Umbilical cord (tissue), 2 donors: ENCODE measurements at places on chromosomes 16 and 17. TPM values are rescaled to one million over a fixed set of nuclear protein-coding genes. Genes with fewer than 3 reads are reported as not detected.
A peak's percentile ranks its signal among the peaks of the same experiment; 100 is the strongest.

- peak; percentile 71 for DNase-seq
These were observed 2.2 kb downstream of the SLC12A3 start for GRCh38 chr16:56866955-56867830.

- no peak for DNase-seq
These were observed 304.3 kb upstream of the XYLT1 start for GRCh38 chr16:17775061-17775460.

DNA sequence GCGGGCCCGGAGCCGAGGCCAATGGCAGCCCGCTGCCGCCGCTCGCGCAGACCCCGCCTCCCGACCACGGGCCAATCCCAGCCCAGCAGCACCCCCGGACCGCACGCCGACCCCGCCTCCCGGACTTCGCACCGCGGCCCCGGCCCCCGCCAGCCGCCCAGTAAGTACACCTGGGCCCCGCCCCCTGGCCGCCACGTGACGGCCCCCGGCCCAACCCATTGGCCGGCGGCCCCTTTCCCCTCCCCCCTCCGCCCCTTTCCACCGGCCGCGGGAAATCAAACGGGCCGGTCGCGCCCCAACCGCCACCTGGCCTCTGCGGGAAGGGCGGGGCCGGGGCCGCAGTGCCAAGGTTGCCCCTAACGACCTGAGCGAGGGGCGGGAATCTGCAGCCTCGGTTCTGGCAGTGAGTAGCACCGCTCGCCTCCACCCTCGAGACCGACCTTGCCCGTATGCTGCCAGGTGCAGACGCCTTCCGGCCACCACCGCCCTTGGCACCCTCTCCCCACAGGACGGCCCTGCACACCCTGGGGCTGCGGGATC is at the start of gene YBX2:
Gene YBX2, minus strand, starts transcription at position 26 of the 540 bp plus-strand sequence. CDS start 139 bp downstream, outside the sequence.
- no peak for DNase-seq

GRCh38 chr17:34755371-34755770 is 176.0 kb downstream of the TMEM132E start:
- no peak for DNase-seq

HOXB9 gene
- total RNA-seq = 0.24 TPM

CHP2 gene
- total RNA-seq = 0.24 TPM

SLC13A5 gene
- total RNA-seq = 0.48 TPM

- DNase-seq = peak; percentile 63
These were observed 16.6 kb downstream of the CD7 start for GRCh38 chr17:82300707-82301270.

GRCh38 chr17:55344514-55344997 is 77.1 kb downstream of the MMD start:
- DNase-seq = no peak

- DNase-seq = no peak
These were observed 37.8 kb downstream of the MSI2 start for GRCh38 chr17:57294101-57294500.

- peak; percentile 75 for DNase-seq
These were observed 241.8 kb upstream of the CIBAR2 start for GRCh38 chr16:85353839-85354685.

GFAP gene
- total RNA-seq = 6.7 TPM

MLKL gene
- total RNA-seq = 20.5 TPM

DNA sequence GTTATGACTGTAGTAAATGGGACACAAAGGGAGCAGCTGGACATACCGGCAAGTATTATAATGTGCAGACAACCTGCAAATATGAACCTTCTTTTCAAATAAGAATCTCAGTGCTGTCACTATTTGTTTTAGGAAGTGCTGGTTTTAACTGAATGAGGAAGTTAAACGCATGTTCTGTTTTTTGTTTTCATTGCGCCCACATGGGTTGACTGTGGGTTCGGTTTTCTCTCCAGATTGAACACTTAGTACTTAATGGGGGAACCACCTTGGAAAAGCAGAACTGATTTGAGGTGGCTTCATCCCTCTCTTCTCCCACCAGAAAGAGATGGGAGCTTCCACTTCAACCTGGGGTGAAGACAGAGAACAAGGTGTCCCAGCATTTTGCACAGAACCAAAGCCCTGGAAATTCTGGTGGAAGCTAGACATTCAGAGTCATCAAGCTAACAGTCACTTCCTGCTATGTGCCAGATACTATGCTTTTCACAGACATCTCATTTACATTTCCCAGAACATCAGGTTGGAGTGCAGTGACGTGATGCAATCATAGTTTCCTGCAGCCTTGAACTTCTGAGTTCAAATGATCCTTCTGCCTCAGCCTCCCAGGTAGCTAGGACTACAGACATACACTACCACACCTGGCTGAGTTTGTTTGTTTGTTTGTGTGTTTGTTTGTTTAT is 149.8 kb downstream of the CDH13 start:
- DNase-seq = no peak

TVP23B gene
- total RNA-seq = 69.8 TPM

TBC1D3K gene
- total RNA-seq = not detected

DNA sequence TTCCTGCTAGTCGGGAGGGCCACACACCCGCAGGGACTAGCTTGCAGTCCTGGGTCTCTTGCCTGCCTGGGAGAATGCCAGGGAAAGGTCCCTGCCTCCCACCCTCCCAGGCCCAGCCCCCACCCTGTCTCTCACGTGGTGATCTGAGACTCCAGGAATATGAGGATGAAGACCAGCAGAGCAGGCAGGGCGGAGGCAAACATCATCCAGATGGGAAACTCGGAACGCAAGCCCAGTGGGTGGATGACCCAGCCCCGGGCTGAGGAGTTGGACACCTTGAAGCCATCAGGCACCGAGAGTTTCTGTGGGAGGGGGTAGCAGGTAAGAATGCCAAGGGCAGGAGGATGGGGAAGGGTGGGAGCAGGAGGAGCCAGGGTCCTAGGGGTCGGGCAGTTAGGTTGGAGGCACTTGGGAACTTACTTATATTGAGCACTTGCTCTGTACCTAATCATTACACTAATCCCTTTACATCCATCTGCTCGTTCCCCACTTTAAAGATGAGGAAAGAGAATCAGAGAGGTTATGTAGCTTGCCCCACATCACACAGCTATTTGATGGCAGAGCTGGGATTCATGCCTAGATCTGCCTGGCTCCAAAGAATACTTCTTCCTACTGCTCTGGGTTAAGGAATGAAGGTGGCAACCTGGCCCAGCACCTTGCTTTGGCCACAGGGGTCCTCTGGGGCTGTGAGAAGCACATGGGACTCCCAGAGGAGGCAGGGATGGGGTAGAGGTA is 13.4 kb downstream of the SLC4A1 start:
- no peak for DNase-seq

MFAP4 gene
- 171 TPM for total RNA-seq

GRCh38 chr17:79192503-79193351 is 118.1 kb downstream of the ENGASE start:
- peak; percentile 31 for DNase-seq

- peak; percentile 42 for DNase-seq
These were observed 63.4 kb downstream of the CLEC16A start for GRCh38 chr16:11007714-11008280.

DNA sequence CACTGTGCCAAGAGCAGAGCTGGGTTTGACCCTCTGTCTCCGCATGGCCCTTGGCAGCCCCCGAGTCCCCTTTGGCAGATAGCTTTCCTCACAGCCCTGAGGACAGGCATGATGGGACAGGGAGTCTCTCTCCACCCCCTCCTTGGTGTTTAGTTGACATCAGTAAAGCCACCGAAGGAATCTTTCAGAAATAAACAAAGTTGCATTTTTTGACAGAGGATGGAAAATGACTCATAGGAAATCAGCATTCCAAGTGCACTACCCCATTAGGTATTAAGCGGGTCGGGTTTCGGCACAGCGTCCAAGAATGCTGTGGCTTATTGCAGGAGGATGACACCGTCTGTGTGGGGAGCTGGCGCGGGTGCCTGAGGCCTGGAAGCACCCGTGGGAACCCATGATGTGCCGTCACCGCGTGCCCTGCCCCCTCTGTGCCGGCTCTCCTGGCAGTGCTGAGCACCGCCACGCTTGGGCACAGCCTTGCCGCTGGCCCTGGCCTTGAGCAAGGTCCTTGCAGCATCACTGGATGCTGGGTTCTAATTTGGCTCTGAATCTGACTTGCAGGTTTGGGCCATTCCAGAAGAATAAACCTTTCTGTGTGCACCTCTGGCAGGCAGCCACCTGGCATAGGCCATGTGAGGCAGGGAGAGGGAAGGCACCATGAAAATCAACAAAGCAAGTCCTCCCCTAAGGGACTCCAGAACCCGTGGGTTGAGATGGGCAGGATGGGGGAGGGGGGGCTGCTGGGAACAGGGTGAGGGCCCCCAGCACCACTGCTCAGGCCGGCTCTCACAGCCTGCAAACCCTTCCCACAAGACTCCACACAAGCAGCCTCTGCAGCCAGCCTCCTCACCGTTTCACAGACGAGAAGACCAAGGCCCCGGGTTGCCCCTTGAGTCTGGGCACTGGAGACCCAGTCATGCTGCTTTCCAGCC is 50.5 kb upstream of the ZNF469 start:
- DNase-seq = peak; percentile 71

MAFG gene
- total RNA-seq = 8.4 TPM

CDH3 gene
- 38.5 TPM for total RNA-seq

GRCh38 chr16:6682142-6682811 is 650.4 kb upstream of the RBFOX1 start:
- DNase-seq = peak; percentile 5

DNA sequence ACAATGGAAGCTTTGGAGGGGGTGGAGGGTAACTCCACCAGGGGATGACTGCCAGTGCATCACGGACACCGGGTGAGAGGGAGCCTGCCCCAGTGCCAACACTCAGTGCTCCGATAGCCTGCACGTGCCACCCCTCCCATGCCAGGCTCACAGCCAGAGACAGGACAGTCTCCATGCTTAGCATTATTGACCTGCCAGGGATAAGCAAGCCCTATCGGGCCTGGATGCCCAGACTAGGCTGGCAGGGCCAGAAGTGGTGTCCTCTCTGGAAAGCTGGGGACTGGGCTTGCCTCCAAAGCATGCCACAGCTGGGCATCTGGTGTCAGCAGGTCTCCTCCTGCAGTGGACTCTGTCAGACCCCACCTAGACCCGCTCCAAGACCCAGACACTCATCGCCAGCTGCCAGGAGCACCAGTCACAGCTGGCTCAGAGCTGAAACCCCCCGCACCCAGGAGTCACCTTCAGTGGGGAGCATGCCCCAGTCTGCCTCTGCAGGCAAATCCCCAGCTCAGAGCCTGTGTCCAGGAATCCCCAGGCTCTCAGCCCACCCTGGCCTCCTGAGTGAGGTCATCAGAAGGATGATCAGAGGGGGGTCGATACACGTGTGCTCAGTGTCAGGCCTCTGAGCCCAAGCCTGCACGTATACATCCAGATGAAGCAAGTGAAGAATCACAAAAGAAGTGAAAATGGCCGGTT is 1.8 kb upstream of the RHBDF1 start:
- peak; percentile 39 for DNase-seq

GRCh38 chr17:1496869-1497268 is 4.4 kb upstream of the MYO1C start:
- DNase-seq = peak; percentile 80

DNA sequence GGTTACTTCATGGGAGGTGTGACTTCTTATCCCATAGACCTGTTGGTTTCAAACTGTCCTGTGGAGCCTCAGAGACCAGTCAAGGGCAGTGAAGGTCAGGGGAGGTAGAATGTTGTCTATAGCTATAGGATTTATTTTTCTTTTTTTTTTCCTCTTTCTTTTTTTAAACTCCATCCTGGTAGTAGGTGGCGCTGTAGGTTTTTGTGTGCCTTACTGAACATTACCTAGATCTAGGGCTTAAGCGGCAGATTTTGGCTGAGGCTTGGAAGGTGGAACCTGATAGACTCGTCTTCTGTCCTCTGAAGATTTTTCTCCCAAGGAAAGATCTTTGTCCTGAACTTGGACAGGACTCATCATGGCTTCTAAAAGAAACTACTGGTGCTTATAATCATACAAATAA is 8.2 kb upstream of the LASP1NB start:
- DNase-seq = no peak

GAS2L2 gene
- 1.4 TPM for total RNA-seq

TK2 gene
- total RNA-seq = 18.8 TPM

GRCh38 chr17:76252040-76252954 is 12.0 kb upstream of the RNF157 start:
- DNase-seq = no peak
